ENCODE measurements at places on chromosomes 2 and 18.

- DNase-seq = no peak
Measured at GRCh38 chr2:212409560-212409959, 129.0 kb downstream of the ERBB4 start.

GRCh38 chr18:31439807-31440325, 7.7 kb upstream of the DSG3 start:
- DNase-seq = no peak

DNA sequence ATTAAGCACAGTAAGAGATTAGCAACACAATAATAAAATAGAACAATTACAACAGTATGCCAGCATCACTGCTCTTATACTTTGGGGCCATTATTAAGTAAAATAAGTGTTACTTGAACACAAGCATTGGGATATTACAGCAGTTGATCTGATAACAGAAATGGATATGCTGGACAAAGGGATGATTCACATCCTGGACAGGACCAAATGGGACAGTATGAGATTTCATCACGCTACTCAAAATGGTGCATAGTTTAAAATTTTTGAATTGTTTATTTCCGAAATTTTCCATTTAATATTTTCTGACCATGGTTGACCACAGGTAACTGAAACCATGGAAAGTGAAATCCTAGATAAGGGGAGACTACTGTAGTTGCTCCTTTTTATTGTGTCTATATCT, 138.2 kb downstream of the UBR3 start:
- no peak for DNase-seq

GRCh38 chr2:5763531-5763930, 71.3 kb downstream of the SOX11 start:
- no peak for DNase-seq

- no peak for DNase-seq
Measured at GRCh38 chr2:165637396-165637795, 156.7 kb downstream of the GALNT3 start.

GRCh38 chr2:205685314-205686055, 3.2 kb downstream of the NRP2 start:
- no peak for DNase-seq

- DNase-seq = no peak
Measured at GRCh38 chr2:101583861-101584260, 108.9 kb upstream of the RFX8 start.

DNA sequence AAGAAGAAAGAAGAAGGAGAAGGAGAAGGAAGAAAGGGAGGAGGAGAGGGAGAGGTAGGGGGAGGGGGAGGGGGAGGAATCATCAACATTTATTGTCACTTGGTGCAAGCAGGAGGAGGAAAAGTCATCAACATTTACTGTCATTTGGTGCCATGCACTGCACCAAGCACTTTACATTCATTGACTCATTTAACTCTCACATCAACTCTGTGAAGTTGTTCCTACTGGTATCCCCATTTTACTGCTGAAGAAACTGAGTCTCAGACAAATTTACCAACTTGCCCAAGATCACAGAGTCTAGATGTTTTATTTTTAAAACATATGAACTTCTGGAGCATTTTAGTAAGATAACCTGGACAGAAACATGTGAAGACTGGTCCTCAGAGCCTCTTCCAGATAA, 46.7 kb upstream of the NEB start:
- no peak for DNase-seq

GRCh38 chr2:180364719-180365118, 357.6 kb upstream of the CWC22 start:
- DNase-seq = no peak

- DNase-seq = no peak
Measured at GRCh38 chr2:1803217-1804110, 59.1 kb upstream of the PXDN start.

GRCh38 chr2:158685646-158686045, 109.5 kb upstream of the DAPL1 start:
- no peak for DNase-seq

DNA sequence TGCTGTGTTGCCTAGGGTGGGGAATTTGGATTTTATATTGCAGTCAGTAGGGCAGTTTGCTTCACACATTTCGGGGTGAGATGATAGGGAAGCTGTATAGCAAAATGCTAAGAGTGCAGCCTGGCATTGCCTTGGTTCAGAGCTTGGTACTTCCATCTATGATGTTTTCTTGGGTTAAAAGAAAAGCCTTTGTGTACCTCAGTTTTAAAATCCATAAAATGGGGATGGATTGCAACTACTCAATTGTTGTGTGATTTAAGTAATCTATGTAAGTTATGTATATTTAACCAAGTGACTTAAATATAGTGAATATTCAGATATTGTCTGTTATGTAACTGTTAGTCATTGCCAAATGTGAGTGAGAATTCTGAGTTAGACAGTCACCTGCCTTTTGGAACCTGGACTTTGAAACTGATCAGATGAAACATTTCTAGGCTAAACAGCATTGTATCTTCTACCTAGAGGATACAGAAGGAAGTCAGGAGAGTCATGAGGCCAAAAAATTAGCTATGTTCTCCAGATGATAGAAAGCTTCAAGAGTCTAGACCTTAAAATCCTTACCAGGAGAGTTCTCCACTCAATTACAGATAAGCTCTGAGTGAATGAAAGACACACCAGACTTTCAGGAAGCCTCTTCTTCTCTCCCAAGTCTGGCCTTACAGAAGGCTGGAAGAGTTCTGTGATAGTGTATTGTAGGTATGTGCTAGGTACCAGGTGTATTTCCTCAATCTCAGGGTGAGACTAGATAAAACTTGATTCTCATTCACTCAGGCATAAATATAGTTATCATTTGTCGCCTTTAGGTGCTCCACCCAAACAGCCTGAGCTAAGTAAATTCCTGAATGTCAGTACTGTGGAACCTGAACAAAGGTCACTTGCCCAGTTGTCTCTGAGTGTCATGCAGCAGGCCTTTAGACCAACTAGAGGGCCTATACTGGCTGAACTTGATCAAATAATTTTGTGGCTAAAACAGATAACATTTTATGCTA, 7.5 kb downstream of the RIOK3 start:
- no peak for DNase-seq

GRCh38 chr2:126909366-126909765, 10.7 kb downstream of the TEX51 start:
- DNase-seq = no peak

DNA sequence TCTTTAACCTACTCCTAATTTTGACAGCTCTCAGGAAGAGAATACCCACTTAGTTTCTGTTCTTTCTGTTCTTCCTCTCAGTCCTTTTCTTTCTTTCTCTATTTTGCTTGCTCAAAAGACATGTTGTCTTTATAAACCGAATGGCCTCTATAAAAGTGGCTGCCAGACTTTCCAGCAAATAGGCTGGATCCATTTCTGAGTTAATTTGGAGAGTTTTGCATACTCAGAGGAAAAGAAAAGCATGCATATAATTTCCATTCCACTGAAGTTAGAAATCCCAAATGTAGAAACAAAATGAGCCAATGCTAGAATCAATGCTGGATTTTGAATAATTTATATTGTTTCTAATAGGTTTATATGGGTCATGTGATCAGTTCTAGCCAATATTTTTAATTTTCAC, 65.9 kb downstream of the FAM124B start:
- no peak for DNase-seq

GRCh38 chr2:126786765-126787164, 111.9 kb upstream of the TEX51 start:
- no peak for DNase-seq

DNA sequence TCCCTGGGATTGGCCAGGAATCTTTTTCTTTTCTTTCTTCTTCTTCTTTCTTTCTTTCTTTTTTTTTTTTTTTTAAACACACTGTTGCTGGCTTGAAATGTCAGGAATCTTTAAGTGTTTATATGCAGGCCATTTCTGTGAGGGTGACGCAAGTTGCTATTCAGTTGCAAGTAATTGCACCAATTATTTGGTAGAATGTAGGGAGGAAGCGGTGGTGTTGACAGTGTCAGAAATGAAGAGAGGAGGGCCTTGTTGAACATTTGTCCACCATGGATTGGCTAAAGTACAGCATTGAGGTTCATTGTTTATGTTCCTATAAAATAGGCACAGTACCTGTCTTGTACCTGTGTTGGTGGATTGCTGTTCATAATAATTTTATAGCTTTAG, 6.5 kb downstream of the RPIA start:
- no peak for DNase-seq

DNA sequence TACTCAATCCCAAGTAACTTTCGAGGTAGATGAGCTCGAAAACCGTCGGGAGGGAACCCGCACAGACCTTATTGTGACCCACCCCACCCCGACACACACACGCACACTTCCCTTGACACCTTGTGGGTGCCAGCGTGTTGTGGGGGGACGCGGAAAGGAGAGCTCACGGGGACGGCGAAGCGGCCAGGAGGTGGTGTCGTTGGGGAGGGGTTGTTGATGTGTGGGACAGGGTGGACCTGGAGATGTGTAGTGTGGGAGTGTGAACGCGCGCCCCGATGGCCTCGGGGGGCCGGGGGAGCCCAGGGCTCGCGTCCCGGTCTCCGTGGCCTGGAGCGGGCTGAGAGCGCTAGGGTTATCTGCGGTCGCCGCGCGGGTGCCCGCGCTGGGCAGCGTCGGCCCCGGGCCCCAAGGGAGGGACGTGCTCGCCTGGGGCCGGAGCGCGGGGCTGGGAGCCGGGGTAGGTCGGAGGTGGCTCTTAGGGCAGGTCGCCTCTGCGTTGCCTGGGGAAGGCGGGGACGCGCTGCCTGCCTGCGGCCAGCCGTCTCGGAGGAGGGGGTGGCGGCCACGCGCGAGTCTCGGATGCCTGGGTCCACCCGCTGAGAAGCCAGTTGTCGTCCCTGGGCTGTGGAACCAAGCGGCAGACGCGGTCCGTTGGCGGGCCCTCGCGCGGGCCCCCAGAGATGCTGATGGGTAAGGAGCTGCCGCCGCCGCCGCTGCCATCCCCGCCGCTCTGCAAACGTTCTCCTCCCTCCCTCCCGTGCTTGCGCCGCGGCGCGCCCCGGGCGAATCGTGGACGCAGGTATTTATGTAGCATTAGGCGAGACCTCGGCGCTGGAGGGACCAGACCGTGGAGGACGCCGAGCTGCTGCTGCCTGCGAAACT, 1.6 kb downstream of the KLHL29 start:
- DNase-seq = no peak
